Type B pancreatic cell (in vitro differentiated cells): ENCODE measurements at places on chromosomes 13 and 19.
A peak's percentile ranks its signal among the peaks of the same experiment; 100 is the strongest.

DNA sequence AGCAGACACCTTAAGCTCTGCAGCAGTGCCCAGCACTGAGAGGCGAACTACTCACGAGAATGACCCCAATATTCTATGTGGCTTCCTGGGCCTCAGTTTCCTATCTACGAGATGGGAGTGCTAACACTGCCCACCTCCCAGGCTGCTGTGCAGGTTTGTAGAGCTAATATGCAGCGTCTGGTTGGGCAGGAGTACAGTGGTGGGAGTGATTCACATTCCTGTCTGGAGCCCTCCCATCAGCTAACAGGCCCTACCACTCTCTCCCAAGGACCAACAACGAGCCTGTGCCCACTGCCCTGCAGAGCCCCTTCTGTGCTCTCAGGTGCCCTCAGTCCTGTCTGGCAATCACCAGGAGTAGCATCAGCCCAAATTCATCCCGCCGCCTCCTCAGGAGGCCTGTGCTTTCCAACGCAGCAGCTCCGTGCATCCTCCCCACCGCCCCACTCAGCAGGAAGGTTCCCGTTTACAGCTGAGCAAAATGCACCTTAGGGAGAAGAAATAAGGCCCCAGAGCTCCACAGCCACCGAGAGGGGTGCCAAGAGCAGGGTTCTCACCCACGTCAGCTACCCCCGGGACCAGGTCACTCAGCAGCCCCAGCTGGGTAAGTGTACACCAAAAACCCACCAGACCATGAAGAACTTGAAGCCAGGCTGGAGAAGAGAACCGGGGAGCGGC lies 6.6 kb downstream of the AKT2 start:
- H3K4me1 ChIP-seq, result peaks cover 44% of the 10 kb centered on the region
- peak overlapping the region; percentile 23 for H3K27ac ChIP-seq
- no peak for DNase-seq

GRCh38 chr19:49229416-49229815 lies 71.8 kb downstream of the TRPM4 start:
- H3K36me3 ChIP-seq, result no peaks in the 10 kb centered on the region
- no peak overlapping the region for H3K4me3 ChIP-seq
- peaks cover 5% of the 10 kb centered on the region for H3K4me1 ChIP-seq
- no peak overlapping the region for H3K27ac ChIP-seq
- H3K27me3 ChIP-seq, result peaks cover 4% of the 10 kb centered on the region

- no peak overlapping the region for H3K4me3 ChIP-seq
- H3K27me3 ChIP-seq, result no peaks in the 10 kb centered on the region
- H3K4me1 ChIP-seq, result peaks cover 23% of the 10 kb centered on the region
- peak overlapping the region; percentile 46 for H3K27ac ChIP-seq
Measured at GRCh38 chr19:35043906-35044305, 2.4 kb downstream of the HPN start.

GRCh38 chr19:30755581-30755980 lies 383.4 kb downstream of the ZNF536 start:
- no peaks in the 10 kb centered on the region for H3K27me3 ChIP-seq
- H3K27ac ChIP-seq, result no peak overlapping the region
- no peak for DNase-seq

GRCh38 chr13:112608212-112608611 lies 20.3 kb upstream of the TUBGCP3 start:
- no peak for DNase-seq
- no peak overlapping the region for H3K4me3 ChIP-seq
- H3K4me1 ChIP-seq, result peaks cover 15% of the 10 kb centered on the region
- peaks cover 44% of the 10 kb centered on the region for H3K27me3 ChIP-seq
- H3K36me3 ChIP-seq, result no peaks in the 10 kb centered on the region

DNA sequence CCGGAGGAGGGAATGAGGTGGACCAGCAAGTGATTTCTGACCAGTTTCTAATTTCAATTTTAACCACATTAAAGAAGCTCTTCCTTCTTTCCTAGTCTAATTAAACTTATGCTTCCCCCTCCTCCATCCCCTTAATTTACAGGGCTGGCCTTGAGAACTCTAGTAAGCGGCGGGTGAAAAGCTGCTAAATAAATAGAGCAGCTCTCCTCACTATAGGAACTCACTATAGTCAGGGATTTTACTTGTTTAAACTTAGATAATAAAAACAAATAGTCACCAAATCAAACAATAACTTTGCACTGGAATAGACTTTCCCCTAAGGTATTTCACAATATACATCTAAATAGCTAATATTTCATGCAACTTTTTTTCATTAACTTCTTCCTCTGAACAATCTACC lies 1838.2 kb upstream of the PRR20A start:
- no peak overlapping the region for H3K27ac ChIP-seq
- no peak overlapping the region for H3K4me3 ChIP-seq
- no peak for DNase-seq
- H3K36me3 ChIP-seq, result no peaks in the 10 kb centered on the region
- no peaks in the 10 kb centered on the region for H3K4me1 ChIP-seq
- H3K27me3 ChIP-seq, result no peaks in the 10 kb centered on the region

GRCh38 chr19:54254195-54254906 lies 2.7 kb downstream of the LILRB5 start:
- no peak overlapping the region for H3K27ac ChIP-seq
- H3K4me1 ChIP-seq, result no peaks in the 10 kb centered on the region
- no peak overlapping the region for H3K4me3 ChIP-seq
- no peaks in the 10 kb centered on the region for H3K36me3 ChIP-seq
- no peak for DNase-seq
- peaks cover 20% of the 10 kb centered on the region for H3K27me3 ChIP-seq

GRCh38 chr13:79034341-79034740 lies 371.7 kb downstream of the RBM26 start:
- H3K36me3 ChIP-seq, result no peaks in the 10 kb centered on the region
- no peak overlapping the region for H3K27ac ChIP-seq
- no peaks in the 10 kb centered on the region for H3K27me3 ChIP-seq
- no peak overlapping the region for H3K4me3 ChIP-seq
- DNase-seq, result no peak

DNA sequence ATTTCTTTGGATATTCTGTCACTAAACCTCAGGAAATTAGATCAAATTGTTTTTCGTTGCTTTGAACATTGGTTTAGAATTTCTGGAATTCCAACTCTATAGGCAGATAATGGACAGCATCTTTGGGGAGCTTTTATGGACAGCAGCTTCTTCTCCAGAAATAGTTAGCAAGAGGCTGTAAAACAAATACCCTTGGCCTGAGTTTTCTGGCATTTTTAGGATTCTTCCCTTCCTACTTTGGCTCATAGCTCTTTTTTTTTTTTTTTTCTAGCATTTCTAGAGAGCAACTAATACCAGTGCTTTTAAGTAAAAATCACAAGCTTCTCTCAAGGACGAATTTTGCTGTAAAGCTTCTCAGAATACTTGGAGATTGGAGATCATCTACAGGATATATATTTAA lies 169.8 kb upstream of the SPRY2 start:
- H3K27me3 ChIP-seq, result no peaks in the 10 kb centered on the region
- no peaks in the 10 kb centered on the region for H3K36me3 ChIP-seq
- no peak for DNase-seq
- no peak overlapping the region for H3K27ac ChIP-seq
- H3K4me3 ChIP-seq, result no peak overlapping the region

DNA sequence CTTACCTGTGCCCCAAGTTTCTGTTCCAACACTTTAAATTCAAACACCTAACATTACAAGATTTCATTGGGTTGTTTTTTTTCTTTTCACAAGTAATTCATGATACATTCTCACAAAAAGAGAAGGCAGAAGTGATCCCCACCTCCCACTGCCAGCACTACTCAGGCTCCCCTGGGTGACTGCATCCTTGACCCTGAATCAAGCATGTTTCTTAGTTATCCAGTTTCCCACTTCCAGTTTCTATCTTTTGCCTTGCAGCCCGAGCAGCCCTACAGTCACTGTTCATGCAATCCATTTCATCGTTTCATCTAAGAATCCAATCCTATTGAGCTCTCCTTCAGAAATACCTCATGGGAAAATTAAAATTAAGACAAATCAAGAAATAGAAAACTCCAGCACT lies 61.4 kb downstream of the RNASEH2B start:
- H3K4me3 ChIP-seq, result no peak overlapping the region
- H3K27me3 ChIP-seq, result no peaks in the 10 kb centered on the region
- peaks cover 21% of the 10 kb centered on the region for H3K36me3 ChIP-seq
- no peak for DNase-seq

DNA sequence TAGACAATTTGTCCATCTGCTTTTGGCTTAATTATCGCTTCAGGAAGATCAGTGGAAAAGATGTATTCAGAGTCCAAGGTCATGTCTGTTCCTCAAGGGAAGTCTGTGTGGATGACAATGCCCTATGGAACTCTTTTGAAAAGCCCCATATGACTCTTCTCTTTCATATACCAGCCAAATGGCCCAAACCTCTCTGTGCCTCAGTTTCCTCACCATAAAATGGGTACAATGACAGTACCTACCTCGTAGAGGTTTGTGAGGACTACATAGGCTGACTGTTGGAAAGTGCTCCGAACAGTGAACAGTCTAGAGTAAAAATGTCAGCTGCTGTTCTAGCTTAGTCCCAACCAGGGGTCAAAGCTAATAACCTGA lies 104.6 kb downstream of the COL4A2 start:
- H3K36me3 ChIP-seq, result peaks cover 19% of the 10 kb centered on the region
- no peak overlapping the region for H3K4me3 ChIP-seq
- no peak overlapping the region for H3K27ac ChIP-seq
- H3K27me3 ChIP-seq, result no peaks in the 10 kb centered on the region
- DNase-seq, result no peak
- peaks cover 28% of the 10 kb centered on the region for H3K4me1 ChIP-seq

DNA sequence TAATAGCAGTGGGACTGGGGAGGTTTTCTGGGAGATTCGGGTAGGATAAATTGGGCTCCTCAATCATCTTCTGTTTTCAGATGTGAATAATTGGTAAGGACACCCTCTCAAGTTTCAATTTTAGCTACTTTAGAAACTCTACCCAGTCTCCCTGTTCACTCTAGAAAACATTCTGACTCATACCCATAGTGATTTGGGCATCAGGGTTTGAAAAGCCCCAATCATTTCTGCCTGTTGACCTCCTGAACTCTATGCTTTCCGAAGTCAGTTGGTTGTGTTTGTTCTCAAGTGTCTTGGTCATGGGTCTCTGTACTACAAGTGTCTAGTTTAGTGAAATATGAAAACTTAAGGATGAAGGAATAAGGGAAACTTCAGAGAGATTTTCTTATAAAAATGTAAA lies 911.3 kb upstream of the GPC6 start:
- no peak for DNase-seq
- no peak overlapping the region for H3K4me3 ChIP-seq
- H3K36me3 ChIP-seq, result peaks cover 3% of the 10 kb centered on the region
- H3K4me1 ChIP-seq, result peaks cover 3% of the 10 kb centered on the region
- no peaks in the 10 kb centered on the region for H3K27me3 ChIP-seq

DNA sequence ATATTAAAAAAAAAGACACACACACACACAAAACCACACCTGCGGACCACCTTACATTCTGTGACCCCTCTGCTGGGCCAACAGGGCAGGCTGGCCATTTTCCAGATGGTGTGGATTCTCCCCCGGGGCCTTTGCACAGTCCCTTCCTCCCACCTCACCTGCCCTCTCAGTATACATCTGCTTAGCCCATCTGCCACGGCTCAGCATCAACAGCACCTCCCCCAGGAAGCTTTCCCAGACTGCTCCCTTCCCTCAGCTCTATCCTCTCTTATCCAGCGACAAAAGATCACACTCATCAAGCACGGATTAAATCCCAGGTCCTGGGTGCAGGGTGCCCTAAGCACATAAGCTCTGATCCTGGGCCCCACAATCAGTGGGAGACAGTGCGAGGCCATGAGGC lies 4.5 kb downstream of the ZNF787 start:
- peak overlapping the region; percentile 46 for H3K27ac ChIP-seq
- DNase-seq, result no peak
- H3K4me3 ChIP-seq, result no peak overlapping the region
- H3K4me1 ChIP-seq, result peaks cover 44% of the 10 kb centered on the region

GRCh38 chr19:43638995-43639518 lies 593 bp downstream of the CADM4 start:
- H3K36me3 ChIP-seq, result no peaks in the 10 kb centered on the region
- H3K27ac ChIP-seq, result peak overlapping the region; percentile 80
- DNase-seq, result no peak
- peak overlapping the region; percentile 96 for H3K4me3 ChIP-seq
- peaks cover 23% of the 10 kb centered on the region for H3K4me1 ChIP-seq

DNA sequence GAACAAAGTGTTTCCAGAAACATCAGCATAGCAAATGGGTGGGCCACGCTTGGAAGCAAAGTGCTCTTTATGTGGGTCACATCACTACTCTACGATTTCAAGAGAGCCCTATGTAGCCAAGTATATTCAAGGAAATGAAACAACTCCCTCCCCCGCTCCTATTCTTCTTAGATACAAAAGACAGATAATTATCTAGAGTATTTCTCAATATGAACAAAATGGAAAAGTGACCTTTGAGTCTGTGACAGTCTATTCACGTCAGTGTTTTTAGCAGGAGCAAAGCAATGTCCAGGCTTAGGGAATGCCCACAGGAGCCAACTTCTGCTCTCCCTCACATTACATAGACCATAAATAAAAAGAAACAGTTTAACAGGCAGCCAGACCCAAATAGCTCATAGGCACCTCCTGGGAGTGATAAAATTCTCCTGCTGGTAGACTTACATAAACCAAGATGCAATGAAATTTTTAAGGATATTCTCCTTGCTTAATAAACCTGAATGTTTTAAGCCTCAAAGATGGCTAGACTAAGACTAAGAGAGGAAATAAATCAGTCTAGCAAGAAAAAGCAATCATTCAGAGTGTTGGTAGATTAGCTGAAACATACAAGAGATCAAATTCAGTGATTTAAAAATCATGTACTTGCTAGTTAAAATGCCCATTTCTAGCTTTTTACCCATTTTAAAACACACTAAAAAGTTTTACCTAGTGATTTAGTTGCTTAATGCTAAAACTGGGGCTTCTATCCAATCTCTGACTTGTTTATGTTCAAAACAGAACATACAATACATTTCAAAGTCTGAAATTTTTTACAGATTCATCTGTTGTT lies 182.8 kb downstream of the RGCC start:
- no peak for DNase-seq
- H3K36me3 ChIP-seq, result peaks cover 4% of the 10 kb centered on the region
- no peak overlapping the region for H3K4me3 ChIP-seq
- no peaks in the 10 kb centered on the region for H3K27me3 ChIP-seq
- H3K4me1 ChIP-seq, result peaks cover 24% of the 10 kb centered on the region

DNA sequence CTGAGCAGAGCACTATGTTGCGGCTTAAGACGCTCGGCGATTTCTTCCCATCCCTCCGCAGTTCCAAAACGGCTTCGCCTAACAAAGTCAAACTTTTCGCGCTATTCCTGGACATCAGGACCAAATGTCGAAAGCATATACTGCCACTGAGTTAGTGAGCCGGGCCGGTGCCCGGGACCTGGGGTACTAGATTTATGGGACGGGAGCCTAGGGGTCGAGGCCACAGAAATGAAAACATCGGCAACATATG lies 699 bp downstream of the RCBTB2 start:
- no peaks in the 10 kb centered on the region for H3K36me3 ChIP-seq
- H3K27me3 ChIP-seq, result no peaks in the 10 kb centered on the region
- peak overlapping the region; percentile 95 for H3K4me3 ChIP-seq
- no peak for DNase-seq
- peak overlapping the region; percentile 92 for H3K27ac ChIP-seq

DNA sequence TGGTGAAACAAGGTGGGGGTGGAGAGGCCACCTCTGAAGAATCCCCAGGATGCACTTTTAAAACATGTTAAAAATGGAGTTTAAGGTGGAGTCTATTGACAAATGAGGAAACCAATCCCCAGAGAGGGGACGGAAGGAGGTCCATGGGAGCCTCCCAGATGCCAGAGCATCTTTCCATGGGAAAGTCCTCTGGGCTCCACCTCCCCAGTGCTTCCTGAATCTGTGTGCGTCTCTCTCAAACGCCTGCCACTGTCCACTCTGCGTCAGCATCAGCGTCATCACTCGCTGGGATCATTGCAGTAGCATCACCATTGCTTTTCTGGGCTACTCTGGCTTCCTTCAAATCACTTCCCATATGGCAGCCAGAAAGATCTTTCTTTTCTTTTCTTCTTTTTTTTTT lies 6.2 kb downstream of the GPR4 start:
- no peak overlapping the region for H3K27ac ChIP-seq
- H3K4me1 ChIP-seq, result peaks cover 19% of the 10 kb centered on the region
